Foreskin keratinocyte (primary cell): ENCODE measurements at places on chromosomes 13 and 19. TPM values are rescaled to one million over a fixed set of nuclear protein-coding genes. Genes with fewer than 3 reads are reported as not detected.

DNA sequence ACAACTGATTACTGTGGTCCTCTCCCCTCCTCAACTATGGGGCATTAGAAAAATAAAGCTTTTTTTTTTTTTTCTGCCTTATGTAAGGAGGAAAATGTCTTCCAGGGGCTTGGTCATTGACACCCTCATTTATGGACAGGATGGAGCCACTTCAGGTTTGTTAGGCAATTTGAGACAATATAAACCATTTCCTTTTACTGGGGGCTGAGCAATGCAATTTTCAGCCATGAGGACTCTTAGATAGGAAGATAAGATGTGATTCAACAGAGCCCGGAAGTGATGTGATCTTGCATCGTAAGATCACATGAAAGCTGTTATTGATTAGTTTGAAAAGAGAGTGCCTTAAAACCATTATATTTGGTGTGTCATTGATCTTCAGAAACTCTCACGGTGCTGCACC, 210.8 kb downstream of the OXGR1 start:
- DNase-seq, result no peak

GRCh38 chr19:12785431-12786031, 5.8 kb upstream of the JUNB start:
- DNase-seq, result no peak

DNA sequence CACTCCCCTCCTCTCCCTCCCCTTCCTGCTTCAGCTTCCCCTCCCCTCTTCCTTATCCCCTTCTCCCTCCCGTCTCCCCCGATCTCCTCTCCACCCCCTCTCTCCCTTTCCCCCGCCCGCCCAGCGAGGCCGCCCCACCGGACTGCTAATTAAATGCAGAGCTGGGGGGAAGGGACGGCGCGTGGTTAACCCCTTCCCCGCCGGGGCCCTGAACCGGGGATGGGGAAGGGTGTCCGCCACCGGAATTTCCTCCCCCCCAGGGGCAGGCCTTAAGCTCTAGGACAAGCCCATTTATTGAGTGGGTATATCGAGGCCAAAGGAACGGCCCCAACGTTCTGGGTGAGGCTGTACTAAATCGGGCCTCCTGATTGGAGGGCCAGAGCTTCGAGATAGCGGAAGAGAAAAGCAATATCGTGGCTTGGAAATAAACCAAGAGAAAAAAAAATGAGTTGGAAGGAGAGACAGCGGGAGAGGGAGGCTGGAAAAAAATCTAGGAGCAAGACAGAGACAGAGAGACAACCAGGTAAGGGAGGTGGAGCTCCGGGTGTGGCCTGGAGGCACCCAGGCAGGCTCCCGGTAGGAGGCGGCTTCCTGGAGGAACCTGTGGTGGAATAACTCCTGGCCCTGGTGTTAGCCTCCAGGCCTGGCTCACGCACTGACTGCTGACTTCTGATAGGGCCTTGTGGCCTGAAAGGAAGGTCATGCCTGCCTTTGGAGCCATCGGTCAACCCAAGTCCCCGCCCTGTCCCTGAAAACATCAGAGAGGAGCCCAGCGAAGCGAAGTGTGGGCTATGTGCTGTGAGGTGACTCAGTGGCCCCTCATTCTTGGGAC, 11.6 kb upstream of the JUND start:
- DNase-seq, result no peak

DNA sequence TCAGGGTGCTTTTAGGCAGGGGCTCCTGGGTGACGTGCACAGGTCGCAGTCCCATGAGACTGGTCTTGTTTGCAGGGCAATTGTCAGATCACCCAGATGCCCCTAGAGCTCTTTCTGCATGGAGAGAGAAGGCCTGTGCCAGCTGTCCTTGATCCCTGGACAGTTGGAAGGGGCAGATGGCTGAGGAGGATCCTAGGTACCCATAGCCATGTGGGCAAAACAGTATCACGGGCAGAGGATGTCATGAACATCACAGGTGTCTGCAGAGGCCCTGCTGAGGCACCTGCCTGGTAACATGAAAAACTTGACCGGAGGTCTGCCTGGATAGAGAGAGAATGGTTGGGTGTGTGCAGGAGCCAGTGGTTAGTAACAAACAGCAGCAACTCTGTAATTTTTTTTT, 99.3 kb downstream of the ZNF536 start:
- DNase-seq, result no peak

GRCh38 chr19:56404705-56405056, 549 bp downstream of the ZNF583 start:
- DNase-seq, result no peak

FSD1 gene
- 8.4 and 10.4 TPM in 2 replicates for polyA plus RNA-seq

NHLRC3 gene
- 3.7 TPM in 2 replicates for polyA plus RNA-seq

DNA sequence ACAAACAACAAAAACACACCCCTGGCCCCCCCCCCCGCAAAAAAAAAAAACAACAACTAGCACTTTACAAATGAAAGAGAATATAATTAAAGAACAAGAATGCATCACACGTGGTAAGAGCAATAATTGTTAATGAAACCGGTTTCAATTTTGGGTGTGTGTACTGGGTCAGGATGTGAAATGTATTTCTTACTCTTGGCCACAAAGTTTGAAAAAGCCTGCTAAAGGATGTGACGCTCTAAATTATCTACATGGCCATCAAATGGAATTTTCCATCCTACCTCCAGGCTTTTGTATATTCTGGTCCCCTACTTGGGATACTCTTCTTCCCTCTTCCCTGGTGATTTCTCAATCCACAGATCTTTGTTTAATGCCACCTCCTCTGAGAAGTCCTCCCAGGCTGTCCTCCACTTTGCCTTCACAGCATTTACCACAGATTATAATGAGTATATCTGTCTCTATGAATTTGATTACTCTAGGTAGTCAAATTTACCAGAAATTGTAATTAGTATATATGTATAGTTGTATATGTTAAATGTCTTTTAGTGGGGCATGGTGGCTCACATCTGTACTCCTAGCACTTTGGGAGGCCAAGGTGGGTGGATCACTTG, 2.1 kb downstream of the SARS2 start:
- no peak for DNase-seq

ZNF180 gene
- polyA plus RNA-seq, result 2.5 and 2.9 TPM in 2 replicates

PNMA8B gene
- polyA plus RNA-seq, result 0.03 TPM in 2 replicates

GRCh38 chr19:39974377-39975155, 3.6 kb downstream of the PSMC4 start:
- DNase-seq, result no peak

DNA sequence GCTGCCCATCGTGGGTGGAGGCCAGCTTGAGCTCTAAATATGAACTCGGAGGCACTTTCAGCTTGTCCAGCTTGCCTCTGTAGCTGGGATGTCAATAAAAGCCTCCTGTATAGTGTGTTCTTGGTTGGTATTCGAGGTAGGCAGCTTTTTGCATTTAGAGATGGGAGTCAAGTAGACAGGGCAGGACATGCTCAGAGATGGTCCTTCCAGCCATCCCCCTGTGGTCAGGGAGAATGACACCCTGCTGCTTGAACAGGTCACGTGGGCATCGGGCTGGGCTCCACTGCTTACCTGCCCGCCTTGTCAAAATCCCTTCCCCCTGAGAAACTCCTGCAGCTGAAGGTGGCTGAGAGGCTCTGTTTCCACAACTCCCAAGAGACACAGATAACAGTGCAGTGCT, 302.5 kb downstream of the ZNF536 start:
- no peak for DNase-seq
